ENCODE measurements at places on chromosomes 5 and 9.

DNA sequence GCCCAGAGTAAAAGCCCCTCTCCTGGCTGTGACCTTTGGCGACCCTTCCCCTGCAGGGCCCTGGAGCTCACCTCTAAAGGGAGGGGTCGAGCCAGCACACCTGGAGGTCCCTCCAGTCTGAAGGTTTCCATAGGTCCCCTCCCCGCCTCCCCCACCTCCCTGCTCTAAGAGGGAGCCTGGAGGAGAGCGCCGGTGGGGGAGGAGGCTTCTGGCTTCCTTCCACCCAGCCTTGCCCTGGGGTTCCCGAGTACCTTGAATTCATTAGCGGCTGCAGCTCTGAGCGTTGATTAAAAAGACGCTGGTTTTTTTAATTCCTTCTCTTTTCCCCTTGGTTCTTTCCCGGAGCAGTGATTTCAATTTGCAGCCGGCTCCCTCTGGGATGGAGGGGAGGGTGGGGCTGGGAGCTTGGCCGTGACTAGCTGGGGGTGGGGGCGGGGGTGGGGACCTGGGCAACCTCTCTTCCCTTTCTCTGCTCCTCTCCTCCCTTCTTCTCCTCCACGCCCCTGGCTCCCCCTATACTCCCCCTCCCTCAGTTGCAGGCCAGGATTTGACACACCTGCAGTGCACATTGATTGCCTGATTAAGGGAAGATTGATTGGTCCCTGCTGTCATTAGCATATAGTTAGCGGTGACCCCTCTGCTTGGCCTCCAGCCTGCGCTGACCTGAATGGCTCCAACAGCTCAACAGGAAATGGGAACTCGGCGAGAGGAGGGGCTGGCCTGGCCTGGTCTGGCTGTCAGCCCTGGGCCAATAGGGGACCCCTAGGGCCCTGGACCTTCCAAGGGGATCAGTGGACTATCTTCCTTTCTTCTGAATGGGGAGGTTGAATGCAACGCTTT, 67.5 kb upstream of the RAPGEF1 start:
- no peak for DNase-seq

GRCh38 chr9:116550696-116551436, 136.2 kb upstream of the TRIM32 start:
- DNase-seq = no peak

DNA sequence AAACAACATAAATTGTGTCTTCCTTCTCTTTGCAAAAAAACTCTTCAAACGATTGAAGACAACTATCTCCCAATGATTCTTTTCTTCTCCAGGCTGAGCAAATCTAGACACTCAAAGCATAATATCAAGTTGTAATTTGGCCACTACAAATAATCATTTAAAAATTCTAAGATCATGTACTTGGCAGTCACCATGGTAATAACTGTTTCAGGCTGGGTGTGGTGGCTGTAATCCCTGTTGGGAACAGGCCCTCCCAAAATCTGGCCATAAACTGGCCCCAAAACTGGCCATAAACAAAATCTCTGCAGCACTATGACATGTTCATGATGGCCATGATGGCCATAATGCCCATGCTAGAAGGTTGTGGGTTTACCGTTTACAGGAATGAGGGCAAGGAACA, 52.0 kb downstream of the PJA2 start:
- DNase-seq = no peak

DNA sequence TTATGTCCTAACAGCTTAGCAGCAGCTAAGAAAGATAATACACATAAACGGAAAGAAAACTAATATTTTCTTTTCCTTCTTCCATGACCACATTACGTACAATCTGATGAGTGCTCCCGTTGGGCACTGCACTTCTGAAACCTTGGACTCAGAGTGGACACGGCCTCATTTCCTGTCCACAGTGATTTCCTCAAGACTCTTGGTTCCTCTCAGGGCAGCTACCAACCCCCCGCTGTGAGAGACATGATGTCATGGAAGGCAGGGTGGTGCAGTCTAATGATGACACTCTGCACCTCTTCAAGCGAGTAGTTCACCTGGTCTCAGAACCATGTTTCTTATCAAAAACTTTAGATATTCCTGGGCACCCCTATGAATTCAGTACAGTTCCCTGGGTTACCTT, 68.7 kb upstream of the CTSL start:
- no peak for DNase-seq

- DNase-seq = no peak
Measured at GRCh38 chr9:88502552-88503034, 32.4 kb upstream of the NXNL2 start.

- no peak for DNase-seq
Measured at GRCh38 chr9:37943345-37944265, 39.7 kb upstream of the SLC25A51 start.

- DNase-seq = no peak
Measured at GRCh38 chr9:6268826-6269397, 53.3 kb downstream of the IL33 start.

- no peak for DNase-seq
Measured at GRCh38 chr9:81720450-81721086, 31.2 kb upstream of the TLE1 start.

DNA sequence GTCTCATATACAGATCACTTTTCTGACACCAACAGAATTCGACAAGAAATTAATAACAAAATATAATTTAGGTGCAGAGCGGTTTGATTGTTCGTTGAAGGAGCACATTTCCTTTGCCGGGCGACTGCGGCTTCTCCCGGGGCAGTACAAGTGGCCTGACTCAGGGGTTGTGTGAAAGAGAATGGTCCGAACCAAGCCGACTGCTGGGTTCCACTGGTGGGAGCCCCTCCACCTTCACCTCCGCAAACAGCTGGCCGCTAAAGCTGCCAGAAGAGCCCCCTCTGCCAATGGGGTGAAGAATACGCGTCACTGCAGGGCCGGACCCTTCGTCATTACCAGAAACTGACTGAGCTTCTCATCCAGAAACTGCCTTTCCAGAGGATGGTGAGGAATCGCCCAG, 156.0 kb upstream of the IFNE start:
- no peak for DNase-seq

DNA sequence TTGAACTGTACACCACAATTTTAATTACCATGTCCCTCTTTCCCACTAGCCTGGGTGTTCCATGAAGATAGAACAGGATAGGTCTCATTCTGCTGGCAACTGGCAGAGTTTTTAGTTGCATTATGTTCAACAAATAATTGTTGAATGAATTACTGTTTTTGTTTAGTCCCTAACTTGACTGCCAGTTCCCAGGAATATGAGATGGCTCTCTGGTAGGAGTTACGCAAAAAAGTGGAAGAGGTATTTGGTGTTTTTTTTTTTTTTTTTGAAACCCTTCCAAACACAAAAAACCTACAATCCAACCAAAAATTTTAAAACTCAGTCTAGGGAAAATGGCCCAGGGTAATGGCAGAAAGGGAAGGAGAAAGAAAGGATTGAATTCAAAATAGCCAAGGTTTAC, 153.6 kb downstream of the GNAQ start:
- DNase-seq = no peak

- DNase-seq = peak; percentile 62
Measured at GRCh38 chr5:60295423-60295822, 401.9 kb upstream of the PDE4D start.

DNA sequence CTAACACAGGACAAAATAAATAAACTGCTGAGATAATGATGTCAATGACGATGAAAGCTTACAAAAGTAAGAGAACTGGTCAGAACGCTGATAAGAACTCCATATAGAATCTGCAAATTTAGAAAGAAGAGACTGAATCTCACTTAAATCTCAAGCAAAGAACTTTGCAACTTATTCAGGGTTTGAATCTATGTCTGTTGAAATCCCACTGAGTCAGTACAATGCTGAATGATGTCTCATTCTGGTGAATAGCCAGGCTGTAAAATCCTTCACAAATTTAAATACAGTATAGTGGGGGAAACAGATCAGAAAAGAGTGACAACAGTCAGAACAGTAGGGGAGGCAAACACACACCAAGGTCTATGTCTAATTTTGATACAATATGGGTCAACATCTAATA, 38.9 kb upstream of the NR3C1 start:
- DNase-seq = no peak

- no peak for DNase-seq
Measured at GRCh38 chr5:33558489-33558888, 117.7 kb downstream of the TARS1 start.

- no peak for DNase-seq
Measured at GRCh38 chr5:154090656-154091055, 51.9 kb downstream of the MFAP3 start.

GRCh38 chr9:73202980-73203379, 51.3 kb downstream of the ANXA1 start:
- DNase-seq = no peak
